ENCODE measurements at places on chromosomes 6 and 20.

DNA sequence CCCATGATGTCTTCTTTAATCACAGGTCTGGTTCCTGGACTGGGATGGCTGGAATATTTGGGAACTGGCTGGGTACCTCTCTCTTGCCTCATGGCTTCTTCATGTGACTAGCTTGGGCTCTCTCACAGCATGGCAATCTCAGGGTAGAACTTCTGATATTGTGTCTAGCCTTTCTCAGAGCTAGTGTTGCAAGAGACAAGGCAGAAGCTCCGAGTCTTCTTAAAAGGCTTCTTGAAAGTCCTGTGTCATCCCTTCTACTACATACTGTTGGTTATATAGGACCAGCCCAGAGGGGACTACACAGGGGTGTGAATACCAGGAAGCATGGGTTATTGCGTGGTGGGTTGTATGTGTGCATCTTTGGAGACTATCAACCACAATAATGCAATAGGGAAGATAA is 23.3 kb downstream of the BCAS1 start:
- no peak for DNase-seq

DNA sequence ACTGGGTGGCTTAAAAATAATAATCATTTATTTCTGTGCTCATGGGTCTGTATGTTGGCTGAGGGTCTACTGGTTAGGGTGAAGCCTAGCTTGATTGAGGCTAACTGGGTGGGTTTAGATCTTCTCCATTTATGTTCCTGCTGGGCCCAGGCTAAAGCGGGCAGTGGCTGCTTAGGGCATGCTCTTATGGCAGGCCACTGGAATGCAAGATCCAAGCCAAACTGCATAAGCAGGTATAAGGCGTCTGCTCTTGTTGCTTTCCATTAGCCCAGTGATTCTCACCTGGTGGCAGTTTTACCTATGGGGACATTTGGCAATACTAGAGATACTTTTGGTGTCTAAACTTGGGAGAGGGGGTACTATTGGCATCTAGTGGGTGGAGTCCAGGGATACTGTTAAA is 44.5 kb downstream of the QKI start:
- no peak for DNase-seq

DNA sequence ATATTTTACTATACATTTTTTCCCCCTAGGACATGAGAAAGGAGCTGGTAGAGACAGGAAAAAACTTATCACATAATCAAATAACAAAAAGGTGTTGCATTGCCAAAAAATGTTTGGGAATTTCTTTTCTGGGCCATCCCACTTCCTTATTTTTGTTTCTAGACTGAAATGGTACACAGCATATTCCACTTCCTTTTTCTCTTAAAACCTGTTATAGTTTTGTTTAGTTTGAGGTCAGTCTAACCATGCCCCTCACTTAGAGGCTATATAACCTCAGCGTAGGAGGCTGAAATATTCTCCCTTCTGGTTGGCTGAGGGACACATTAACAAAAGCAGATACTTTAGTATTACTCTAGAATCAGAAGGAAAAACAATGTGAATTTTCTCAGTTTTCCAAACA is 323.9 kb downstream of the GJA1 start:
- no peak for DNase-seq

DNA sequence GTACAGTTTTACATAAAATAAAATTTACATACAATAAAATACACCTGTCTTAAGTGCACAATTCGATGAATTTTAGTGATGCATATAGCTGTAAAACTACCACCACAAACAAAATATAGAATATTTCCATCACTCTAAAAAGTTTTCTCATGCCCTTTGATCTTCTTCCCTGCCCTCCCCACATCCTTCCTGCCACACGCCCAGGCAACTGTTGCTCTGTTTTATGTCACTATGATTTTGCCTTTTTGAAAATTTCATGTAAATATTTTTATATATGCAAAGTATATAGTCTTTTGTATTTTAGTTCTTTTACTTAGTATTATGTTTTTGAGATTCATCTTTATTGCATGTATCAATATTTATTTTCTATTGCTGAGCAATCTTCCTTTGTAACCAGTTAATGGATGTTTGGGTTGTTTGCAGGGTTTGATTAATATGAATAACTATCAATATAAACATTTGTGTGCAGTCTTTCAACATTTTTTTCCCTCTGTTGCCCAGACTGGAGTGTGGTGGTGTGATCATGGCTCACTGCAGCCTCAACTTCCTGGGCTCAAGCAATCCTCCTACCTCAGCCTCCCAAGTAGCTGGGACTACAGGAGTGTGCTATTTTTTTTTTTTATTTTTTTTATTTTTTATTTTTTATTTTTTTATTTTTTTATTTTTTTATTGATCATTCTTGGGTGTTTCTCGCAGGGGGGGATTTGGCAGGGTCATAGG is 23.8 kb upstream of the SAMHD1 start:
- DNase-seq = peak; percentile 57

DNA sequence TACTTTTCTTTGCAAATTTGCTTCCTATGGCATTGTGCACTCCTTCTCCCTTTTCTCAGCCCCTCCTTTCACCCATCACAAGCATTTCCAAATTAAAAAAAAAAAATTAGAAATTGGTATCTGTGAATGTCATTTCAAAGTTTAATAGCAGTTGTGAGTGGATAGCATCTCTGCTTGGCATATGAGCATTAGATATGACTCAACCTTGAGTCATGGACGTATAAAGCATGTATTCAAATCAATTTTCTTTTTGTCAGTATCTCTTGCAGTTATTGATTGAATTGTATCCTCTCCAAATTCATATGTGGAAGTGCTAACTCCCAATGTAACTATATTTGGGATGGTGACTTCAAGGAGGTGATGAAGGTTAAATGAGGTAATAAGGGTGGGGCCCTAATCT is 60.1 kb upstream of the MAP3K7 start:
- no peak for DNase-seq

- no peak for DNase-seq
Observed at GRCh38 chr20:14724468-14724867, 387.1 kb upstream of the FLRT3 start.

DNA sequence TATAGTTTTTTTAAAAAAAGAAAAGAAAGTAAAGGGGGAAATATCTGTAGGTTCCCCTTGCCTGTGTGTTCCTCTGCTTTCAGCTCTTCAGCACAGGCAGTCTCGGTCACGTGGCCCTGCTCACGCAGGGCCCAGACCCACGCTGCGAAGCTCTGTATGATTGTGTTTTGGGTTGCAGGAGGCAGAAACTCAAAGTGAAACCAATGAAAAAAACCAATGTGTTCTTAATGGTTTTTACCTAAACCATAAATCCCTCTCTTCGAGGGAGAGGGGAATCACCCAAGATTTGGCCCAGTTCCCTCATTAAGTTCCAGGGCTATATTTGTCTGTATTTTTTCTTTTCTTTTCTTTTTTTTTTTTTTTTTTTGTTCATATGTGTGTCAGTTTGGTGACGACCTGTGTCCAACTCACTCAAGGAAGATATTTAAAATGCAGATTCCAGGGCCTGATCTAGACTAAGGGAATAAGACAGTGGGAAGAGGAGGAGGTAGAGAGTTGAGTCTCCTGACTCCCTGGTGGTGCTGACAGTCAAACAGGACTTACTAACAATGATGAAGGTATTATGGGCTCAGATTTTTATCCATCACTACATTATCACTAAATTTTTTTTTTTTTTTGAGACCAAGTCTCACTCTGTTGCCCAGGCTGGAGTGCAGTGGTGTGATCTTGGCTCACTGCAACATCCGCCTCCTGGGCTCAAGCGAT is 33.8 kb upstream of the RREB1 start:
- DNase-seq = peak; percentile 46

Measured in CD4-positive, alpha-beta T cell (primary cell).